Activated naive CD4-positive, alpha-beta T cell treated with anti-CD3 and anti-CD28 coated beads for 36 hours (primary cell): ENCODE measurements at places on chromosomes 1 and 21. TPM values are rescaled to one million over a fixed set of nuclear protein-coding genes. Genes with fewer than 3 reads are reported as not detected.

KCND3 gene
- total RNA-seq: not detected

GNG4 gene
- not detected for total RNA-seq

KIAA0040 gene
- 19.5 TPM for total RNA-seq

UTS2 gene
- total RNA-seq: not detected

CLIC6 gene
- total RNA-seq: 0.10 TPM
